ENCODE measurements at places on chromosomes 2 and 18.

GRCh38 chr2:191410646-191411436 lies 165.6 kb downstream of the MYO1B start:
- DNase-seq: no peak

GRCh38 chr18:77208964-77209363 lies 40.7 kb upstream of the GALR1 start:
- no peak for DNase-seq

DNA sequence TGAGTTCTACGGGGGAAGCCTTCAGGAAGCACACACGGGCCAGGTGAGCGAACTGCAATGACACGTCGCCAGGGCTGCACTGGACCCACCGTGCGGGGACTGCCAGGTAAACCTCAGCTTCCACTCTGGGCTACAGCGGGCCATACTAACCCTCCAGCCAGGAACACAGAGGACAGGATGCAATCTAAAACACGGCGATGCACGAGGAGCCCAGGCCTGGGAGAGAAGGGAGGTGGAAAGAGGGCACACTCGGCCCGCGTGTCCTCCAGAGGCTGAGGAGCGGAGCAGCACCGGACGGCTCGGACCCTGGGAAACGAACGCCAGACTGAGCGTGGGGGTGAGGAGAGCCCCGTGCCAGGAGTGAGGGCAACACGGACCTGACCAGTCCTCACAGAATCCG lies 69.3 kb downstream of the HDAC4 start:
- DNase-seq: no peak

DNA sequence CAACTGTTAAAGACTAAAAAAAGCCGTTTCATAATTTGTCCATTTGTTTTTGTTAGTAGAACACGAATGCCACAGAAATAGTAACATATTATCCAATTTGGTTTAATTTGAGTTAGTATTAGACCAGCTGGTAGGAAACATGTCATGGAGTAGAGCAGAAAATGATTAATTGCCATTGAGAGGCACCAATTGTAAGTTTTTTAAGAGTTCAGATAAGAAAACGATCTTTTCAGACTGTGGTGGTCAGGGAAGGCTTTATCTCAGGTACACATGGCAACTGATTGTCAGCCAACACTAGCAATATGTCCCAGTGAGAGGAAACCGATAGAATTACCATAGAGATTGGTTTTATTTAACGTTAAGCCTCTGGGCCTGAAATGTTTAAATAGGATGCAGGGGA lies 438.2 kb upstream of the MAP2 start:
- DNase-seq: no peak

GRCh38 chr18:26196605-26197004 lies 29.6 kb upstream of the TAF4B start:
- DNase-seq: no peak

GRCh38 chr18:40124107-40124506 lies 1830.9 kb upstream of the PIK3C3 start:
- DNase-seq: no peak

GRCh38 chr2:119544075-119544938 lies at the start of gene CFAP221:
TSS of gene CFAP221 (plus strand) at chr2:119544449. CDS start at chr2:119546132, 1,683 bp downstream.
- peak; percentile 10 for DNase-seq

- no peak for DNase-seq
These were observed 23.7 kb downstream of the KIAA2012 start for GRCh38 chr2:202096736-202097135.

DNA sequence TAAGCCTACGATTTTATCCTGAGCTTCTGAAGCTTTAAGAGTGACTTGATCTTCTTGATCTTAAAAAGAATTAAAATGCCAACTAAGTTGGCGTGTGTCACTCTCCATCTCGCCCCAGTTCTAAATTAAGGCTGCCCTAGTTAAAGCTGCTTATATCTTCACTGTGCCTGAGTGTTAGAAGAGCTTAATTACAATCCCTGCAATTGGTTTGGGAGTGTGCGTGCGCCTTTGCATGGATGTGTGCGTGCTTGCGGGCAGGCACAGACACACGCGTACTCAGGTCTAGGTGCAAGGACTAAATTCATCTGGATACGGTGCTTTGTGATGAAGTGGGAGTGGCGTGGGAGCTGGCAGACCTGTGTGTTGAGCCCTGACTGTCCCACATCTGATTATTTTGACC lies 201.5 kb downstream of the FAM210A start:
- no peak for DNase-seq

- DNase-seq: no peak
These were observed 639 bp downstream of the MRO start for GRCh38 chr18:50819027-50819727.

- DNase-seq: no peak
These were observed 112.3 kb downstream of the COLEC12 start for GRCh38 chr18:388200-388599.

DNA sequence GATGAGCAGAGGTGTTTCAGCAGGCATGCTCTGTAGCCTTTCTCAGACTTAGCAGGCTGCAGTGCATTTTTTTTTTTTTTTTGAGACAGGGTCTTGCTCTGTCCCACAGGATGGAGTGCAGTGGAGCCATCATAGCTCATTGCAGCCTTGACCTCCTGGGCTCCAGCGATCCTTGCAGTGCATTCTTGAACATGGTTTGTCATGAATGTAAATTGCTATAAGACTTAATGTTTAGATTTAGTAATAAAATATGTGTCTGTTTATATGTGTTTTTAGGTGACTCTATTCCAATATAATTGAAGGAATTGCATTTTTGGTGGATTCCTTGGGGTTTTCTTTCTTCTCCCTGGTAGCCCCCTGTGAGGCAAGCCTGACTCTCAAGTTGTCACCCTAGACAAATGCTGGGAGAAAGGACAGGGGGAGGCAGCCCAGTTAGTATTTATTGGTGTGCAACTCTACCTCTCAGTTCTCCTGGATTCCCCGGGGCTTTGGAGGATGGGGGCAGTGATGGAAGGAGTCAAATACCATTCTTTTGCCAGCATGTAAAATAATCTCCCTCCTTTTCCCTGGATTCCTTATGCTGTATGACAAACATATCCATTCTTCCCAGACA lies 22.7 kb downstream of the LYPD6B start:
- DNase-seq: no peak

DNA sequence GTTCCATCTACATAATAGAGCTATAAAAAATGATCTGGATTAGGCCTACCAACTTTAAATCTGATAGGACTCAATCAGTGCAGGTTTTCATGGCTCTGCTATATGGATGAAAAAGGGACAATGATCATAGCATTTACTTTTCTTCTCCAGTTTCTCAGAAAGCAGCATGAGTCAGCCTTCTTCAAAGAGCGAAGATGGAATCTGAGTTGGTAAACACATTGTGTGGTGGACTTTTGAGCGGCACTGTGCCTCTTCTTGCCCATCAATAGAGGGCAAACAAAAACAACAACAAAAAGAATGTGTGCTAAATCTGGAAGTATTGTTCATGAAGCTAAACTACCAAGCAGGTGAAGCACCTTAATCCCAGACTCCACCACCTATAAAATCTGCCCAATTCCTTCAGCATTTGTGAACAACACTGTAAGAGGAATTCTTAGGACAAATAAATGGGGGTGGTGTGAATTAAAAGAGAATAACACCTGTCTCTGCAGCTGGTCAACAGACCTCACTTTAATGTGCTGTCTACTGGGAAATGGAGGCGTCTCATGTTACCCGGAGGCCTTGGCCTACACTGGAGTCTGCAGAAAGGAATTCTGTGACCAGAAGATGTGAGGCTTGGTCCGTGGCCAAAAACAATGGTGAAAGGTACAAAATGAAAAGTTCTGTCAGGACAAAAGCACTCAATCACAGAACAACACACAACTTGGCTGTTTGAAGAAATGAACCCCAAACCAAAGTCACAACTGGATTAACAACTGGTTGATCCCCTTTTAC lies 609.0 kb downstream of the IRS1 start:
- no peak for DNase-seq

GRCh38 chr18:74589021-74589420 lies 8.6 kb upstream of the ZNF407 start:
- DNase-seq: no peak

DNA sequence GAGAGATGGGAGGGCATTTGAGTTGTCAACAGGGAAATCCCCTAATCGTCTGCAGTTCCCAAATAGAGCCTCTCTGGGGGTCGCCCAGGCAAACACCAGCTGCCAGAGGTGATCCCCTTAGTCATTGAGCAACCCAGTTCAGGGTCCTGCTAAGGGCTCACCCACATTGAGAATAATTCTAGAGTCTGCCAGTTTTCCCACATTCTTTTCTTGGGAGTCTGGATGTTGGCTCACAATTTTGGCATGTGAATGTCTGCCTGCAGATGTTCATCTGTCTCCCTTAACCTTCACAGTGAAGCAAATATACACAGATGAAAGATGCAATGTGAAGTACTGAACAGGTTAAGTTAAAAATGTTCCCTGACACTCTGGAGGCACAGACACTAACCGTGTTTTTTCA lies 11.4 kb upstream of the SMIM21 start:
- DNase-seq: no peak

Data from brain pericyte (primary cell).